T-helper 22 cell (primary cell): ENCODE measurements at places on chromosomes 11 and 22.

DNA sequence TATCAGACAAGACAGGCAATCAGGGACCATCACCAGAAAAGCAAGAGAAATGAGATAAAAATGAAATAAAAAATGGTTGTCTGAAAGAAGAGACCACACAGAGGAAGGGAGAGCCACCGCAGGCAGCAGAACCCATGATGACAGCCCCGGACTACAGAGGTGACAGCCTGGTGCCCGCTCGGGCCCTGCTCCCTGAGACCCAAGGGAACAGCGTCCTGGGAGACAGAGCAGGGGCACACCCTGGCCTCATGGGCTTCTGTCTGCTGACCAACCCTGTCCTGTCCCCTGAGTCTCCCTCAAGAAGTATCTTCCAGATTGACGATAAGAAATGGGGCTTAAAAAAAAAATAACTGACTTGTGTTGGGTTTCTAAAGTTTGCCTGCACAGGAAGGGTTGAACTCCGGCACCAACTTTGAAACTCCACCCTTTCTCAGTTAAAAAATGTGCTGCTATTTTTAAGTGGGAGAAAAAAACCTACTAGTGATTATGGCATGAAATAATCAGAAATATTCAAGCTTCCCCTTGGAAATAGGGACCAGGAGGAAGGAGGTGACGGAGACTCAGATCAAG, 70.1 kb upstream of the TTLL12 start:
- no peak for DNase-seq

- no peak for DNase-seq
These were observed 143.6 kb upstream of the ANO5 start for GRCh38 chr11:22049276-22049675.

DNA sequence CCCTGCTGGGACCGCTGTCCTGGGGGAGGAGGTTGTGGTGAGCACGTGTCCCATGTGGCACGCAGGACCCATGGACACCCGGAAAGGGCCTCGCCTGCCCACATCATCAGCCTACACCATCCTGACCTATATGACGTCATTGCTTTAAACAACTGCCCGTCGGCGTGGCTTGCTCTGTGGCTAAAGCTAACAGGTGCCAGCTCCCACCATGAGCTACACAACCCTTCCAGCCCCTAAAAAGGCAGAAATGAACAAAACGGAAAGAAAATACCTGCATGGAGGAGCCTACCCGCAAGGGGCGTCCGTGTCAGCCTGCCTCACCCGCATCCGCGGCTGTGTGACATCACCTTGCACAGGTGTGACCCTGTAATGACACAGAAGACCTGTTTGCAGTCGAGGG, 481.8 kb downstream of the BRD1 start:
- no peak for DNase-seq

DNA sequence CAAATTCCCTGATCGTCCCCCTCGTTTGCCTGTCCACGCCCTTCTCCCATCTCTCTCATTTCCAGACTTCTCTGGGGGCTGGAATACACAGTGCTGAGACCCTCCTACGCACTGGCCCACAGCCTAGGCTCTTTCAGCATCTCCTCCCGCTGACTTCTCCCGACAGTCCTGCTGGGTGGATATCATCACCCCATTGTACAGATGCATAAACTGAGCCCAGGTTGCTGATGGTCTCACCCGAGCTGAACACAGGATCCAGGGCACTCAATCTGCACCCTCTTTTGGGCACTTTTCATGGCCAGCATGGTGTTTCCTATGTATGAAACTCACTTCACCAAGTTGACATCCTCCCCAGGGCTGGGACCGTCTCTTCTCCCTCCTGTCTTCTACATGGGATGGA, 31.7 kb upstream of the PICK1 start:
- no peak for DNase-seq

DNA sequence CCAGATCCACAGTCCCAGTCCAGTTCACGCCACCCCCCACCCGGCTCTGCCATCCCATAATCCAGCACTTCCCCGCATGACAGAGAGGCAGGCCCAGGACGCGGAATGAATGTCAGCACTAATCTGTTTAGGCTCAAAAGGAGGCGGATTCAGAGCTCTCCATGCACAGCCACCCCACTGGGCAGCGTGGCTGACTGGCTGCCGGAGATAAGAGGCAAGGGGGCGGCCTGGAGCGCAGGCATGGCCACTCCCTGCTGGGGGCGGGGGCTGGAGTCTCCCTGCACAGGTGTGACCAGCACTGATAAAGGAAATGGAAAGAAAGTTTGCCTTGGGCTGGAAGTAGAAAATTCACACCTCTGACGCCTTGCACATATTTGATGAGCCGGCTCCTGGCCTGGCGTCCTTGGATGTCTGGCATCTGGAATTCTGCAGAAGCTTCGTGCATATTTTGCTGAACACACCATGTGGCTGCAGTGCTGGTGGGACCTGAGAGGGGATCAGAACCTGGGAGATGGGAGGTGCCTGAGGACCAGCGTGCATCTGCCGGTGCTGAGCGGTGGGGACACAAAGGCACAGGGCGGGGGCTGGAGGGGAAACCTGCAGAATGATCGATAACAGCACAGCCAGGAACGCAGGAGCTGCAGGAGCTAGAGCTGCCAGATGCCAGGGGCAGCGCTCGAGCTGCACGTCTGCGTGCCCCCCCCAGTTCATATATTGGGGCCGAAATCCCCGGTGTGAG, 344.4 kb downstream of the CTTN start:
- DNase-seq: no peak

GRCh38 chr22:27431081-27431480, 370.5 kb downstream of the MN1 start:
- DNase-seq: no peak

- DNase-seq: no peak
These were observed 114.4 kb downstream of the PLEKHA7 start for GRCh38 chr11:16899708-16900303.

- DNase-seq: no peak
These were observed 7.2 kb upstream of the IL10RA start for GRCh38 chr11:117978991-117979390.
